AG10803 (cell line): ENCODE measurements at places on chromosomes 3 and 15.

- DNase-seq, result no peak
These were observed 75.3 kb upstream of the STRIT1 start for GRCh38 chr3:155368786-155369185.

- DNase-seq, result no peak
These were observed 4.9 kb upstream of the MST1R start for GRCh38 chr3:49908373-49909199.

DNA sequence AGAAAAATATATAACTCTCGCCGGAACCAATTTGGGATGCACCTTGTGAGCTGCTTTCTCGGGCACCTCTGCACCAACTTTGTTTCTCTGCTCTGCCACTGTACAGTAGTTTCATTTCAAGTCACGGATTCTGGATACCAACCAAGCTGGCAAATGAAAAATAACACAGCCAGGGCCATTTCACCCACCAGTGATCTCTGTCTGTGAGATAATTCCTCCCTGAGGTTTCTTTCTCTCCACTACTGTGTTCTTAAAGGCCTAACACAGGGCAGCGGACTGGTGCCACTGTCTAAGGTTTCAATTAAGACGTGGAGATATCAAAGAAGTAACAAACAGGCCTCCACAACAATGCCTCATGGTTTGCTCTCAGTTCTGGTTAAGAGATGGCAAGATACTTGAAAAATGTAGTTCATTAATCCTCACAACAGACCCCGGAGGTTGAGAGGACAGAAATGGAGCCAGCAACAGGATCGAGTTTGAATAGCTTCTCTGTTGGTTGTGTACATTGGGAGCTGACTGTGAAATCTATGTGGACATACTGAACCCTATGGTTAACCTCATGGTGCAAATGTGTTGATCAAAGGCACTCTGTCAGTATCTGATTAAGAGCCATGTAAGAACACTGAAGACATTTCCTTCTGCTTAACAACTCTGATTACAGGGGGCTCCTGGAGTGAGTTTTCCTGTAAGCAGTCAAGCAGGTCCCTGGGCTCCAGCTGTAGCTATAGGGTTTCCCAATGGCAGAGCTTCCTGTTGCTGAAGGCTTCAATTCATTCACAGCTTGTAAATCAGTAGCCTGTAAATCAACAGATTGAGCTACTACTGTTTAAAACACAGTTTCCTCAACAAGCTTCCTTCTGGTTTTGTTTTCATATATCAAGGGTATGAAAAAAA is 470.5 kb downstream of the EPHA3 start:
- no peak for DNase-seq

- DNase-seq, result peak; percentile 78
These were observed 9.3 kb downstream of the VEPH1 start for GRCh38 chr3:157493627-157494550.

DNA sequence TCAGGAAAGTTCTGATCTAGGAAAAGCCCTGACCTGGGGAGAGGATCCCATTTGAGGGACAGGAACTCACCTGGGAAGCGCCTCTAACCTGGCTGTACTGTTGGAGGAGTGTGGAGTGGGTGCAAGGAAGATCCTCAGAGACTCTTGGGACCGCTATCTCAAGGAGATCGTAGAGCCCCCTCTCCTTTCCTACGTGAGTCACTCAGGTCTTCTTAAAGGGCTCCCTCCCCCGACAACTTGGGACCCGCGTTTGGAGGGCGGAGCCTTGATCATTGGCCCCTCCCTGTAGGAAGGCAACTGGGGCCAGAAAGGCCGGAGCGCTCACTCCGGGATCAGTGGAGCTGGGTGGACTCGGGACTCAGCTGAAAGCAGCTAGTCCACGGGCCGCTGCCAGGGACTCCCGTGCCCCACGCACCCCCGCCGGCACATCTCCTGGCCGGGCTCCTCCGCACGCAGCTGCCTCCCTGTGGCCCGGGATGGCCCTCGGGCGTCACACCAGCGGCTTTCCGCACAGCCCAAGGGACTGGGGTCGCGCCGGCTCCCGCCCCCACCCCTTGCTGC is 520 bp downstream of the SLC26A6 start:
- peak; percentile 48 for DNase-seq

GRCh38 chr3:184976-185375 is 11.6 kb upstream of the CHL1 start:
- no peak for DNase-seq

DNA sequence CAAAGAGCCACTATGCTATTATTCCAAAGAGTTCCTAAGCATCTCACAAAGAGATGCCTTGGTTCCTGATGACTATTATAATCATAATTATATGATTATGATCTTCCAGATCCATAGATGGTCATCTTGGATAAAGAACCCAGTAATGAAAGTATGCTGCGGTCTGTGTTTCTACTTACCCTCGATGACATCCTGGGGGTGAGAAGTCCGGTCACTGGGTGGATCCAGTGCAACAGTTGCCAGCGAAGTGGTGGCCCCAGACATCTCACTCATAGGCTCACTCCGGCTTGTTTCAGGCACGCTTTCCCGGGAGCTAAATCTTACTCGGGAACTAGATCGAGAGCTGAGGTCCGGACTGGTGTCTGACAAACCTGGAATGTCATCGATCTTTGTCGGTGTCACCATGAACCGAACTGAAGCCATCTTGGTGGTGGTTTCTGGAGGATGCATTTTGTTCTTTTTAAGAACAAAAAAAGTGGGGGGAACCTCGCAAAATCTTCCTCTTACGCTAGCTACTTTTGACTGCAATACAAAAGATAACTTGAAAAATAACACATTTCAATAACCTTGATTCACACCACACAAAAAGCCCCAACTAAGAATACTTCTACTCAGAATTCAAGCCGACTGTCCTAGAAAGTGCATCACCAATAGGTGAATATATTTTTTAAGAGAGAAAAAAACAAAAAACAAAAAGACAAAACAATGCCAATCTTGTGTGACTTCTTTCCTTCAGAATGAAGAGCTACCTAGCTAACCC is 1.2 kb downstream of the SLC12A6 start:
- no peak for DNase-seq

- no peak for DNase-seq
These were observed 70.0 kb downstream of the ALCAM start for GRCh38 chr3:105436687-105437086.

DNA sequence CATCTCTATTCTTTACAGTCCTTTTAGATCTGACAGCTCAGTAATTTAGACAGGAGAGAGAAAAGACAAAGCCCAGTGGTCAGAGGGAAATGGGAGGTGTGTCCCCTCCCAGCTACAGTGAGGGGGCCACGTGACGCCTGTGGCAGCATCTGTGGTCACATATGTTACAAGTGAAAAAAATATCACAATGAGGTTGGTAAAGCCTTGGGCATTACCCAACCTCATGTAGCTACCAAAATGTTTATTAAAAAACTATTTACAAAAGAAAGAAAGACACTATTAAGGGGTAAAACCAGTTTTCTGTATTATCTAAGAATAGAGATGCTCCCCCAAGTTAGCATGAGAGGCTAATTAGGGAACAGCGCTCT is 42.9 kb upstream of the PLCL2 start:
- no peak for DNase-seq

DNA sequence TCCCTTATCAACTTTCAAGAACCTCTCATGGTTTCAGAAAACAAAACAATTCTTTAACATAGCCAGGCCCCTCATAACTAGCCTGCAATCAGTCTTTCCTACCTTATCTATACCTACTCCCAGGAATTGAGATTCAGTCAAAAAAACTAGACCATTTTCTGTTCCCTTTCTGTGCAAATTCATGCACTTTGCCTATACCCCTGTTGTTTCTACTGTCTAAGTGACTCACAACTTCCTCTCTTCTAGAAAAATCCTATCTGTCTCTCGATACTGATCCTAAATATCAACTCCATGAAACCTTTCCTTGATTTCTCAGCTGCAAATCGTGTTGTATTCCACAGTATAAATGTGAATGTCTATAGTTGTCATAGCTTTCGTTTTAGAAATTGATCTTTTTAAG is 10.9 kb upstream of the IL1RAP start:
- DNase-seq, result no peak

DNA sequence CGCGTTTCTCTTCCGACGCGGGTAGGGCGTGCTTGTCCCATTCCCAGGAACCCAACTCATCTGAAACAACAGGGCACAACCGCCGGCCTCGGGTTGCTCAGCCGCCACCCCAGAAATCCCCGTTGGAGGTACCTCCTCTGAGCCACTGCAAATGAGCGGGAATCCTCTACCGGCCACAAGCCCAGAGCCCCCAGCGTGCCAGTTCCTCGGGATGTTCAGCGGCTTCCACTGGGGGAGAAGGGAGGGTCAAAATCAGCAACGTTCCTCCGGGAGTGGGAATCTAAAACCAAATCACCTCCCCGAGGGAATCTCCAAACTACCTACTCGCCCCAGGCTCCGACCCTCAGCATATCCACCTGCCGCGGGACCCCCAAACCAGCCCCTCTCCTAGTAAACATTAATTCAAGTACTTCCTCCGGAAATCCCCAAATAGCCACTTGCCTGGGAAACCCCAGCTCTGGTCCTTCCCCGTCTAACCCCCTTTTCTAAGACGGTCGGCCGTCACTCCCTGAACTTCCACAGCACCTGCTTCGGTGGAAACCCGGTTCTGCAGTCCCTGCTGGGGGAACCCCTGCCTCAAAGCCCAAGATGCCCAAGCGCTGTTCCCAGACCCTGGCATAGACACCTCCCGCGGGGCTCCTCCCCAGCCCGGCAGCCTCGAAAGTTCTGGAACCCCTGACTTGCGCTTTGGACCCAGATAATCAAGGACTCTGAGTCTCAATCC is 887 bp downstream of the OXTR start:
- no peak for DNase-seq

GRCh38 chr3:165158011-165158410 is 38.2 kb downstream of the SLITRK3 start:
- no peak for DNase-seq

DNA sequence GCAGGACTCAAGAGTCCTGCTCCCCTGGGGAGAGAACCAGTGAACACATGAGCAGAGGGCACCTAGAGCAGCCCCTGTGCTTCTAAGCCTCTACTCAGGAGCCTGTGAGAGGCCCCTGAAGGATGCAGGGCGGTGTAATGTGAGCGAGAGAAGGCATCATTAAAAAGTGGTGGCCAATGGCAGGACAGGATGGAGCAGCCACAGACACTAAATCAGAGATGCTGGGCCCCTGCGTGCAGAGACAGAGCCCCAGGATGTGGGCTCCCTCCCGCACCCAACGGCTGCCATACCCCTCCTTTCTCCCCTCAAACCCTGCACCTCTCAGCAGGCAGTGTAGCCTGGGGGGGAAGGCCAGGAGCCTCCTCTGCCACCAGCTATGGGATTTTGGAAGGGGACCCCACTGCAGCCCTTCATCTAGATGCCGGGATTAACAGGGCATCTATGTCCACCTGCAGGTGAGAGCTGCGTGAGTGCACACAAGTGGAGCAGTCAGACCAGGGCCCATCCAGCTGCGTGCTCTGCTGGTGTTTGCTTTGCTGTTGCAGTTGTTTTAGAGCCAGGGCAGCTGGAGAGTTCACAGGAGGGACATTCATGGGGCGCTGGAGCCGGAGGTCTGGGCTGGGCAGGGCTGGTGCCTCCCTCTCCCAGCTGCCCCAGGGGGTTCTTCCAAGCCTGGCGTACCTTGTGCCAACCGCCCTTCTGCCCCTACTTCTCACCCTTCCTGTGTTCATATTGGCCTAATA is 5.1 kb upstream of the IQSEC1 start:
- DNase-seq, result no peak

DNA sequence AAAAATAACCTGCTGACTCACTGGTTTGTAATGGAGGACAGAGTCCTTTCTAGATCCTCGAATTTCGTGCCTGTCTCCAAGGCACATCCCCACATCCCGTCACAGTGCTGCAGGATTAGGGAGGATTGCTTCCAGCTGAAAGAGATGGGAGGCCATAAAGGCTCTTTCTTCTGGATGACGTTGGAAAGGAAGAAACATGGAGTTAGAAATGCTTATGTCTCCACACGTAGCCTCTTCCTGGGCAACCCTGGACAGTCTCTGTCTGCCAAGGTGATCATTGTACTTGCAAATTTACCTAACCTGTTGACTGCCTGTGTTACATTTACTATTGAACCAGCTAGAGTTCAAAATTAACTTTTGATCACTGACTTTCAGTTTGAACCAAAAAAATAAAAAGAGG is 27.6 kb upstream of the VILL start:
- DNase-seq, result peak; percentile 64

- no peak for DNase-seq
These were observed 3.6 kb upstream of the ATOSA start for GRCh38 chr15:52682781-52683180.

- no peak for DNase-seq
These were observed 624.2 kb downstream of the NTRK3 start for GRCh38 chr15:87632364-87632763.

GRCh38 chr3:148131990-148132638 is 565.6 kb upstream of the AGTR1 start:
- DNase-seq, result no peak

- DNase-seq, result no peak
These were observed 12.6 kb downstream of the NFKBIZ start for GRCh38 chr3:101861789-101862415.

DNA sequence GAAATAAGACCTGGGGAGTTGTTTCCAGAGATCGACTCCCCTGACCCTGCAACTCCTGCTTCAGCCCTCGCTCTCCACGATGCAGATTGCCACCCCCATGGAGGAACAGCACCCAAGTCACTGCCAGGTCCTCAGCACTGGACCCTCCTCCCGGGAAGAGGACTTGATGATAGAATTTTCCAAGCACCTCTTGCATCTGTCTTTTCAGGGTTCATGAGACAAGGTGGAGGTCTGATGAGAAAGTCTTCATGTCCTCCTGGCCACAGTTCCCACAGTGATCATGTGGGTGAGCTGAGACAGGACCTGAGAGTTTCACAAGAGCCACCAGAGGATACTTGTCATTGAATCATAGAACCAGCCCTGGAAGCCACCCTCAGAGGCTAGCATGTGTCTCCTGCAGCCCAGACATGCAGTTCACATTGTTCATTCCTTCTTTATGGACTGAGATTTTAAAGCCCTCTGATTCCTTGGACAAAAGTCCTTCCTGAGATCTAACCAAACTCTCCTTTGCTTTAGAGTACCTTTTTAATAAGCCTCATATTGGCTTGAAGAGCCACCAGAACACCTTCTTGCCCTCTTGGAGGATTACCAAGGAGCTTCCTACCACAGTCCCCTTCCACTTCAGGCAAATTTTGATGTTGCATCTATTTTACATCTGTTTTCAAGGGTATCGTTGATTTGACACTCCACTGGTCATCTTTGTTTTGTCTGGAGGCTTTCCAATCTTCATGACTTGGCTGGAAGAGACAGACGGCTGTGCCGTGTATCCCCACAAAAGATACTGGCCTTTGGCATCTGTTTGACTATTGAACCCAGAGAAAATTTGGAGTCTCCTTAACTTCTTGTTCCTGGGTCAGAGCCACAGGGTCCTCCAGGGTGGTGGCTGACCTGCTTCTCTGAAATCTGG is 224.8 kb upstream of the BHLHE40 start:
- no peak for DNase-seq

- DNase-seq, result no peak
These were observed 109.7 kb downstream of the GALK2 start for GRCh38 chr15:49279521-49280456.

GRCh38 chr3:13045904-13046568 is 27.2 kb downstream of the IQSEC1 start:
- DNase-seq, result no peak

- DNase-seq, result peak; percentile 79
These were observed 227.7 kb downstream of the ADAMTS17 start for GRCh38 chr15:100114100-100114499.
